ENCODE measurements at places on chromosomes 1 and 21. TPM values are rescaled to one million over a fixed set of nuclear protein-coding genes. Genes with fewer than 3 reads are reported as not detected.

Gene SLC6A9
- polyA plus RNA-seq, result 5.1 TPM

Gene PTPRU
- polyA plus RNA-seq, result 25.4 TPM

DNA sequence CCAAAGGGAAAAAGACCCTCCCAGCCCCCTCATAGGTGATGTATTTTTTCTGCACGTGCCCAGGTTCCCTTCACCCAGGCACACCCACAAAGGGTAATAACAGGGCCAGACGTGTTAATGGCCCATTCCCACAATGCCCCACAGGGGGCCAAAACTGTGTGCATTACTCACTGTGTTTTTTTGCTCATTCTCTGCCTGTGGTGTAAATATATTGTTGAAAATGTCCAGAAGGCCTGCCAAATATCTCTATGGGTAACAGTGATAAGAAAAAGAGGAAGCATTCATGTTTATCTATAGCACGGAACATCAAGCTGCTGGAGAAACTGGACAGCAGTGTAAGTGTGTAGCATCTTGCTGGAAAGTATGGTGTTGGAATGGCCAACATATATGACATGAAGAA, 21.9 kb downstream of the RHEX start:
- DNase-seq, result no peak

DNA sequence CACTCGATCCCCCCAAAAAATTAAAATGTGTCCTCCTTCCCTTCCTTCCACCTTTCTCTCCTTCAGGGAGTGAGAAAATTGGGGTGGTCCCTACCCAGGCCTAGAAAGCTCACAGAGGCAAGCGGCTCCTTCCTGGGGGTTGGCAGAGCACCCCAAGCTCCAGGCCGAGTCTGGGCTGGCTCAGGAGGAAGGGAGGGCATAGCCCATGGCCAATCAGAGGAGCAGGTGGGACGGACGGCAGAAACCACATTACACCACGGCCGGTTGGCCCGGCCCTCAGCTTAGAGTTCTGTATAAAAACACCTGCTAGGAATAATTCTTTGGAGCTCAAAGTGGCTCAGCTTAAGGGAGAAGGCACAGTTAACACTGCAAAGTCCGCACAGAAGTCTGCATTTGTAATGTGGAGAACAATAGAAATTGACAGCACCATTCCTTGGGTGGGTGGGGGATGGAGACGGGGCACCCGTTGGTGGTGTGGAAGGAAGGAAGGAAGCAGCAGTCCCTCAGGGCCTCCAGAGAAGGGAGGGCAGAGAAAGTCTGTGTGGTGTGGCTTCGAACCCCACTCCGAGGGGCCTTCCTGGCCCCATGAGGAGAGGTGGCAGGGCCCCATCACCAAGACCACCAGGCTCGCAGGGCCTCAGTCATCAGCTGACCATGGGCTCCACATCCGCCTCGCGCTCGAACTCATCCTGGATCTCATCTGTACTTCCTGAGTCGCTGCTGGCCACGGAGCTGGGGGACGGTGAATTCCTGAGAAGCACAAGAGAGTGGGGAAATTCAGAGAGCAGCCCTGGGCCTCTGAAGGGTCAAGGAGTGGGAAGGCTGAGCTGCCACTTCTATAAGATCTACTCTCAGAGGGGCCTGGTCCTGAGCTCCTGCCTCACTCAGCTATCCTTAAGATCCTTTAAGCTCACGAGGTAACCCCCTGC, 5.8 kb upstream of the ALDH4A1 start:
- DNase-seq, result no peak

All from hindlimb muscle (tissue), 1 donor.